Spinal cord (tissue), 10 donors: ENCODE measurements at places on chromosomes 5 and 9.

- H3K4me3 ChIP-seq: peak overlapping the region; percentile 96
- DNase-seq: no peak
- no peaks in the 10 kb centered on the region for H3K27me3 ChIP-seq
- H3K4me1 ChIP-seq: peaks cover 4% of the 10 kb centered on the region
These were observed 863 bp upstream of the LIFR start for GRCh38 chr5:38557308-38557710.

DNA sequence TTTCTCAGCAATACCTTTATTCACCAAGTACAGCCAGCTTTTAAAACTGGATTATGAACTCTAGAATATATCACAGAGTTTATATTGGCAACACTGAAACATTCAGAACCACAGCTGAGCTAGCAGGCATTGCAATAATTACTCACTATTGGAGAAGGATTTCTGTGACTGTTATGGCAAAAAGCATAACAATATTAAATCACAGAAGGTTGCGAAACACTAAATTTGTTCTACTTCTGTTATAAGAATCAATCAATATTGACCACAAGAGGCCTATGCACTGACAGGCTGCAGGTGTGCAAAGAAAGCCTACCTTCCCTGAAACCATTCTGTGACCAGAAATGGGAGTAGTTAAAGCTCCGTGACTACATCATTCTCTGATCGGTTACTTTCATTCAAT is 59.2 kb downstream of the AP3B1 start:
- H3K36me3 ChIP-seq: peaks cover 2% of the 10 kb centered on the region
- H3K27me3 ChIP-seq: no peaks in the 10 kb centered on the region
- no peaks in the 10 kb centered on the region for H3K4me1 ChIP-seq

- no peak for DNase-seq
- no peak overlapping the region for H3K27ac ChIP-seq
- no peaks in the 10 kb centered on the region for H3K4me1 ChIP-seq
These were observed 29.9 kb downstream of the TRMO start for GRCh38 chr9:97892421-97892820.

DNA sequence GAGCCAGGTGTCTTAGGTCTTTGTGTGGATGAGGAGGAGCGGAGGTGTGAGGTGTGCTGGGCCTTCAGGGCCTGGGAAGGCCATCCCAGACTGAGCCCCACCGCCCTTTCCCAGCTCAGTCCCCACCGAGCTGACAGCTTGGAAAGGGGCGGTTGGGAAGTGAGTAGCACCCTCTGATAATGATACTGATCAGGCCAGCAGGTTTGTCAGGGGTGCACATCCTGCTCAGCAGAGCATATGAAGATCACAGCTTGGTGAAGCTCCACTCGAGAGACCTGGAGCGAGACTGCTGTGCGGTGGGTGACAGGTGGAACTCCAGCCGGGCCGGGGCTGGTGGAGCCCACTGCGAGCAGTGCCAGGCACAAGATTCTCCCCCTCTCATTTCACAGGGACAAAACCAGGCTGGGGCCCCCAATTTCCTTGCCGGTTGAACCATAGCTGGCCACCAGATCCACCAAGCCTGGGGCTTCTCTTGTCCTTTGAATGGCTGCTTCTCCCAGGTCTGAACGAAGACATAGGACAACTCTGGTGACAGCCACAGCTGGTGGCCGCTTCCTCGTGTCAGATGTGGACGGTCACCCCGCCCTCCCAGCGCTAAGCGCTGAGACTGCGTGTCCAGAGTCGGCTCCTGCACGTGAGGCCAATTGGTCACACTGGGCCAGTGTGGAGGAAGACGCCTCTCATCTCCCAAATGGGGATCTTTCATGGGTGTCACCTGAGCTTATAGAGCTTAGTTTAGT is 8.3 kb downstream of the QRFP start:
- H3K27me3 ChIP-seq: no peaks in the 10 kb centered on the region
- H3K36me3 ChIP-seq: peaks cover 80% of the 10 kb centered on the region
- DNase-seq: no peak
- peaks cover 51% of the 10 kb centered on the region for H3K4me1 ChIP-seq
- no peak overlapping the region for H3K27ac ChIP-seq

GRCh38 chr5:153099328-153099727 is 391.1 kb upstream of the GRIA1 start:
- H3K27ac ChIP-seq: no peak overlapping the region
- no peaks in the 10 kb centered on the region for H3K36me3 ChIP-seq
- DNase-seq: no peak
- H3K4me1 ChIP-seq: no peaks in the 10 kb centered on the region

- H3K4me1 ChIP-seq: peaks cover 12% of the 10 kb centered on the region
- H3K27me3 ChIP-seq: no peaks in the 10 kb centered on the region
- no peak overlapping the region for H3K27ac ChIP-seq
These were observed 4.0 kb downstream of the TRAF1 start for GRCh38 chr9:120922404-120923195.

- no peak for DNase-seq
- H3K27me3 ChIP-seq: no peaks in the 10 kb centered on the region
- no peak overlapping the region for H3K4me3 ChIP-seq
- H3K27ac ChIP-seq: no peak overlapping the region
These were observed 261.1 kb downstream of the SMARCA2 start for GRCh38 chr9:2276296-2276695.

GRCh38 chr5:20032896-20033295 is 44.9 kb upstream of the CDH18 start:
- H3K27ac ChIP-seq: no peak overlapping the region
- no peak for DNase-seq
- no peaks in the 10 kb centered on the region for H3K4me1 ChIP-seq
- H3K27me3 ChIP-seq: no peaks in the 10 kb centered on the region
- no peak overlapping the region for H3K4me3 ChIP-seq

- peaks cover 14% of the 10 kb centered on the region for H3K4me1 ChIP-seq
- no peak for DNase-seq
- H3K27ac ChIP-seq: no peak overlapping the region
These were observed 84.7 kb downstream of the CSNK1A1 start for GRCh38 chr5:149466457-149466972.
